ENCODE measurements at places on chromosomes 5 and 9.

GRCh38 chr5:151023047-151023615, 2.7 kb downstream of the GPX3 start:
- DNase-seq: no peak

DNA sequence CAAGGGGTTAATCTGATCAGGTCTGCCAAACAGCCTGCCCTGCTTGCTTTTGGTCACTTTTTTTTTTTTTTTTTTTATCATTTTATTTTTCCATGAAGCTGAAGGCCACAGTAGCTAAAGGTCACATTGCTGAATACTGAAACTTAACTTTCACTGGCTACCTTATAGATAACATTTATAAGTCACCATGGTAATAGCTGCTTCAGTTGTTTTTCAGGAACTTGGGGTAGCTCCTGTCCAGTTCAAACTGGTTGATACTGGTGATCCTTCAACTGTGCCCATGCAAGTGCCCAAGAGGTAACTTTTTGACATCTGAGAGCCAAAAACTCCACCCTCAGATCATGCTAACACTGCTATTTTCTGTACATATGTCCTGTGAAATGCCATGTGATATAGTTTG, 68.3 kb upstream of the RGS7BP start:
- DNase-seq: no peak

DNA sequence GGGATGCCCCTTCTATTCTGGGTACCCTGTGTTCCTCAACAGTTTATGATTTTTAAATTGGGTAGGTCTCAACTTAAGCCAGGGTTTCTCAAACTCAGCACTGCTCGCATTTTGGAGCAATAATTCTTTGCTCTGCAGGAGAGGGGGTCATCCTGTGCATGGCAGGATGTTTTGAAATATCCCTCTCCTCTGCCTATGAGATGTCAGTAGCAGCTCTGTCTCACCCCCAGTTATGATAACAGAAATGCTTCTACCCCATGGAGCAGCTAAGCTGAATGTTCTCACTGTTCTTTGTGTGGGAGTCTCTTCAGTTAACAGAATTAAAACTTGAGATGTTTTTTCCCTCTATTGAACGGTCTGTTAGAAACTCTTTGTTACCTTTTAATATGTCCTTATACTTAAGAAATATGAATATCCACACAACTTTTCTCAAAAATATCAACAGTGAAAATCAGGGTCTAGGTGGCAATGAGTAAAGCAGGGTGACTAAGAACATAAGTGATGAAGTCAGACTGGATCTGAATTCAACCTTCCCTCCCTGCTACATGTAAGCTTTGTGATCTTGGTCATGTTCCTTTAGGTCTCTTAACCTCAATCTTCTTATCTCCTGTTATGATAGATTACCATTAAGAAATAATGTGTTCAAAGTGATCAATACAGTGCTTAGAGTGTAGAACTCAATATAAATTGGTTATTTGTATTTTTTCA, 89.0 kb downstream of the CAMK4 start:
- DNase-seq: no peak

DNA sequence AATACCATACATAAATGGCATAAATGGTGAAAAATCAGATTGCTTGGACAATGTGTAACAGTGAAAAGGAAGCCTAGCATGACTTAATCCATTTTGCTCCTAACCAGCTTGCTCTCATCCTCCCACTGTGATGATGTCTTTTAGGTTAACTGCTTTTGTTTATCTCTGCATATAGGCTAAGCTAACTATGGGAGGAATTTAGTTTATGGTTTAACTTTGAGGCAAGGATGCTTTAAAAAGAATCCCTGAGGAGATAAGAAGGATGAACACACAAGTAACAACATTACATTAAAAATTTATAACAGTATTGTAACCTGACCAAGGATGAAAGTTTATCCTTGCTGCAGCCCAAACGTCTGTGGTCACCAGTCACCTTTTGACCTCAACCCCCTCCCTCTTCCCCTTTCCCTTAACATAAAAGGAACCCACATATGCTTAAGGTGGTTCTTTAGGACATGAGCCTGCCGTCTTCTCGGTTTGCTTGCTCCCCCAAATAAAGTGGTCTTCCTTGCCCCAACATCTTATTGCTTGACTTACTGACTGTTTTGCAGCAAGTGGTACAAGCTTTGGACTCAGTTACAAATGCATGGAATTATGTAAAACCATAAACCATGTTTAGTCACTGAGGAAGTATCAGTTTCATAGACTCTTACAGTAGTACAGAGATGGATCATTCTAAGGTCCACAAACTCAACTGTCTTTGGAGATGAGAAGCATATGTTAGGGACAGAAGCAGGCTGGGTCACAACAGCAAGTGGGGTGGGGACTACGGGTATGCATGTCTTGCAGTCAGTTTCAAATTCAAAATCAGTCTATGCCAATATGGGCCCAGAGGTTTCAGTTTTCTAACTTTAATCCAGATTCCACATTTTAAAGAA, 31.3 kb downstream of the AGXT2 start:
- no peak for DNase-seq

GRCh38 chr5:71738662-71739361, 19.7 kb downstream of the CARTPT start:
- DNase-seq: no peak

DNA sequence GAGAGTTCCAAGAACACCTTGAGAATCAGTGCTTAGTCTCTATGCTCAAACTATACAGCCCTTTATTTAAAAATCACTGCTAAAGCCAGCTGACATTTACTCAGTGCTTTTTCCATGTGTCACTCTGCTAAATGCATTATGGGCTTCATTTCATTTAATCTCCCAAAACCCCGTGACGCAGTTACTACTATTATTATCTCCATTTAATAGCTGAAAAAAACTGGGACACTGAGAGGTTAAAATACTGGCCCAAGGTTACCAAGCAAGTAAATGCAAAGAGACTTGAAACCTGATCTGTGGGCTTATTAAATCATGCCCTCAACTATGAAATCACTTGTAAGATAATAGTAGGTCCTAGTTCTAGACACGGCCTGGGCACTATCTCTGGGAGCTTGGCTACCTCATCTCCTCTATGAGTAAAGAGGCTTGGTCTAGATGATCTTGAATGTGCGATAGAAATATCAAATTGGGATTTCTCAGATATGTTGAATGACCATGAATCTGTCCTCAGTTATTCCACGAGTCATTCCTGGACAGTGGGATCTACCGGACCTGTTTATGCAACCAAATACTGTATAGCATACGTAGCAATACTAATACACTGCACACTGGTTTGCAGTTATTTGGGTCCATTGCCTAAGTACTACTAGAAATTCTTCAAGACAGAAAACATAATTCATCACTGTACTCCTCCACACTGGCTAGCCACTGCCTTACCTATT, 32.3 kb downstream of the MARCHF11 start:
- DNase-seq: no peak

DNA sequence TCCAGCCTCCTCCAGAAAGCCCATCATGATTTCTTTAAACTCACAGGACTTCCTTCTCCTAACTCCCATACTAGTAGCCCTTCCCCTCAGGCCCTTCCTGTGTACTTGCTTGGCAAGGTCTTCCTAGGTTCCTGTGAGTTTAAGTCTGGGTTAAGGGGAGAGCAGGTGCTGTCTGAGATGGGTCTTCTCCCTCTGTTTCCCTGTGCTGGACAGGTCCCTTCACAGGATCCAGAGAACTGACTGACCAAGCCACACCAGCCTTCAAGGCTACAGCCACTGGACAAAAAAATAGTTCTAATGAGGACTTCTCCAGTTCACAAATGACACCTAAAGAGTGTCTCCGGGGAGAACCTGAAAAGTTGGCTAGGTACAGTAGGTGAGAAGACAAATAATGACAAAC, 29.5 kb upstream of the MYORG start:
- DNase-seq: no peak

DNA sequence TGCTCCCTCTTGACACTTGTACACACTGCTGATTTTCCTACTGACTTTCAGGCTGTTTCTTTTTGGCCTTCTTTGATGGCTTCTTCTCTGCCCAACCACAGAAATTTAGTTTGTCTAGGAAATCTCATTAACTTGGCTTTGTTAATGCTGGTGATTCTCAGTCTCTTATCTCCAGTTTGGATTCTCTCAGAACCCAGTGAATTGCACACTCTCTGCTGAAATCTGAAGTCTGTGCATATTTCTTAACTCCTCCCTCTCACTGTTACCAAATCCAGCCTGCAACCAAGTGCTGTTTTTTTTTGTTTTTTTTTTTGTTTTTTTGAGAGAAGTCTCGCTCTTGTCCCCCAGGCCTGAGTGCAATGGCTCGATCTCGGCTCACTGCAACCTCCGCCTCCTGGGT, 117.2 kb downstream of the CDC42SE2 start:
- DNase-seq: no peak

GRCh38 chr5:171158581-171158980, 150.5 kb upstream of the TLX3 start:
- DNase-seq: no peak

- no peak for DNase-seq
These were observed 209.0 kb downstream of the SEC61B start for GRCh38 chr9:99431103-99431502.

DNA sequence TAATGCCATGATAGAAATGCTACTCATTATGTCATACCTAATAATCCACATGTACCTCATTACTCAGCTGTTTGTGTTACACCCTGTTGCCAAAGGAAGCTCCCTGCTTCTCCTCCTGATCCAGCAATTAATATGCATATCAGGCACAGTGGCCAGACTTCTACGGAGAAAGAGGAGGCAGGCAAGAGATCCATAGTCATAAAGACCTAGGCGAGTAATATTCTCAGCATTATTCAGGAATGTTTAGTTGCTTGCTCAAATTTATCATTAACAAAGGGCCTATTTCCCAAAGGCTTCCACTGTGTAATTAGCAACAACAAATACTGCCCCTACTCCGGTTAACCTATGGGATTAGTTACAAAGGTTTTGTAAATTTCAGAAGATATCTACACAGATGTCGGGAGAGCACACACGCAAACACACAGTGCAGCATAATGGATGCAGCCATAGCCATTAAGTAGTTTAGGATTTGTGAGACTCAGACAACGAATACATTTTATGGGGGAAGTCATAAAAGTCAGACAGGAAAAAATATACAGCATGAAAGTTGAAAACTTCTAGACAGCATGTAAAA, 192.6 kb downstream of the EFNA5 start:
- no peak for DNase-seq

DNA sequence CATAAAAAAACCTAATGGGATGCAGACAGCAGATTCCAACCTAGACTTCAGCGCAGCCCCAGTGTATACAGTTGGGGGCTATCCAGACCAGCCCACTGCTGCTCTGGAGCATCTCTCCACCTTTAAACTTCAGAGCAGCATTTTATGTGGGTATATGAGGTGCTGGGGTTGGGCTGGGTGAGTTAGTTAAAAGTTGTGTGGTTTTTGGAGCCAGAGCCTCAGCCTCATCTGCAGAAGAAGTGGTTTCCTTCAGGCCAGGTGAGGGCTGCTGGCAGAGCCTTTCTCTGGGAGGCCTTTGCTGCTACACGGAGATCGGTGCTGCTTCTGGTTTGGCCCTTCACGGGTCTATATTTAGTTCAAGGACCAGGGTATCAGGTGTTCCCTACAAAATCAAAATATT, 228.3 kb downstream of the PDZD2 start:
- no peak for DNase-seq

DNA sequence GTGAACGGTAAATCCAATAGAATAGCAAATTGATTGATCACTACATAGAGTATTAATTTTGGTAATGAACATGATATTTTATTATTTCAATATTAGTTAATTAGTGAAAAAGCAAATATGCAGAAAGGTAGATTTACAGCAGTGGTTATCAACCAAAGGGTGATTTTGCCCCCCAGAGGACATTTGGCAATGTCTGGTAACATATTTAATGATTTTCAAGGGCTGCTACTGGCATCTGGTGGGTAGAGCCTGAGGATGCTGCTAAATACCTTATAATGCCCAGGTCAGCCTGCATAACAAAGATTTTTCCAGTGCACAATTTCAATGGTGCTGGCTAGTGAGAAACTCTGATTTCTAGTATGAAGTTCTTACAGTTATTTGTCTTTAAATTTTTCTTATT, 1313.7 kb downstream of the PTPRD start:
- DNase-seq: no peak

DNA sequence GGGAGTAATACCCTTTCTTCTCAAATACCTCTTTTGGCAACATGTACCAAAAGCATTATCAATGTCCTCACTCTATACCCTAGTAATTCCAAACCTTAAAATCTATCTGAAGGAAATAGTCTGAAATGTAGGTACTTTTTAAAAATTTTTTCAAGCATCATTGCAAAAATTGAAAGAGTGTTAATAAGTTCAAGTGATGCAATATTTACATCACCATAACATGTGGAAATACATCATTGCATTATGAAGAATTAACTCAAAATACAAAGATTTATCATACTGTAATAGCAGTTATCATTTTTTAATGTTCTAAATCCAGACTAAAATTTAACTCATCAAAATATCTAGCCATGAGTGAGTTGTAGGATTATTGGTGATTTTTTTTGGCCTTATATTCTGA, 123.1 kb downstream of the DENND1A start:
- DNase-seq: no peak

DNA sequence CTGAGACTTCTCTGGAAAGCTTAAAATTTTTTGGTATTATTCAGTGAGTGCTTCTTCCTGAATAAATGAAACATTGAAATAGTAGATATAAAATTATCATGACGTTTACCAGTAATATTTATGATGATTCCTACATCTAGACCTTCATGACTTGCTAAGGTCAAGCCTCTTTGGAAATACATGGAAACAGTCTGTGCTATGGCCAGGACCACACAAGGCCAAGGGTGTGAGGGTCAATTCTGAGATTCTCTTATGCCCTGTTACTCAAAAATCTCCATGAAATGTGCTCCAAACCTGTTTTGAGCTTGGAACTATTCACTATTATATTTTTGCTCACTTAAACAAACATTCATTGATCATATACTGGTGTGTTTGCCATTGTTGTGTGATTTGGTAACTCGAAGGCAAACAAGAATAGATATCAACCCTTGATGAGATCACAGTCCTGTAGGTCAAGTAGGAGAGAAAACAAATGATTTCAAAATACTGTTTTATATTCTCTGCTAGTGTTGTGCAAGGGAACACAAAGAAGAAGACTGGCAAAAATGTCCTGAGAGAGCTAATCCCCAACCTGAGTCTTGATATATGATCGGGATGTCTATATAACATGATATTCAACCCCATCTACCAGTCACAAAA, 1254.9 kb upstream of the DMAC1 start:
- DNase-seq: no peak

GRCh38 chr9:78295177-78295575, 1.7 kb upstream of the PSAT1 start:
- DNase-seq: no peak

DNA sequence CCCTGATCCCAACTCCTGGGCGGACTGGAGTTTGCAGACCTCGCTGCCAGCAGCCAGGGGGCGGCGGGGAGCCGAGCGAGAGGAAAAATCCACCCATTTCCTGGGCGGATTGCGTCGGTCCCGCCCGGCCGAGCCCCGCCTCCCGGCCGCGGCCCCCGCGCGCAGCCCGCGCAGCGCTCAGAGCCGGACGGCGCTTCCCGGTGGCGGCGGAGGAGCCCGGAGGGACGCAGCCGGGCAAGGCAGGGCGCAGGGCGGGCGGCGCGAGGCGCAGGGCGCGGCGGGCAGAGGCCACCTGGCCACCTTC, at the start of gene OLFM1:
TSS of gene OLFM1 (plus strand) at position 180 of the 304 bp plus-strand sequence. CDS start 322 bp downstream, outside the sequence.
- DNase-seq: no peak

GRCh38 chr5:38113456-38113855, 144.9 kb upstream of the EGFLAM start:
- no peak for DNase-seq
